ENCODE measurements at places on chromosomes 13 and 19.

DNA sequence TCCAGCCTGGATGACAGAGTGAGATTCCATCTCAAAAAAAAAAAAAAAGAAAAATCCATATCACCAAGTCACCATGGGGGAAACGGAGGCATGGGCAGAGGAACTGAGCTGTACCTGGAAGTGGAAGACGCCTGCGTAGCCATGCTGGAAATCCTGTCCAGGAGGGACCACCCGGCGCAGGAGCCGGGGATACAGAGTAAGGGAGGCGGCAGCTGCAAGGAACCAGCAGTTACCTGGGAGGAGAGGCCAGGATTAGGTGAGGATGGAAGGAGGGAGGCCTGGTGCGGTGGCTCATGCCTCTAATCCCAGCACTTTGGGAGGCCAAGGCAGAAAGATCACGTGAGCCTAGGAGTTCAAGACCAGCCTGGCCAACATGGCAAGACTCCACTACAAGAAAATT, 2.0 kb downstream of the CAPN12 start:
- no peak for DNase-seq

DNA sequence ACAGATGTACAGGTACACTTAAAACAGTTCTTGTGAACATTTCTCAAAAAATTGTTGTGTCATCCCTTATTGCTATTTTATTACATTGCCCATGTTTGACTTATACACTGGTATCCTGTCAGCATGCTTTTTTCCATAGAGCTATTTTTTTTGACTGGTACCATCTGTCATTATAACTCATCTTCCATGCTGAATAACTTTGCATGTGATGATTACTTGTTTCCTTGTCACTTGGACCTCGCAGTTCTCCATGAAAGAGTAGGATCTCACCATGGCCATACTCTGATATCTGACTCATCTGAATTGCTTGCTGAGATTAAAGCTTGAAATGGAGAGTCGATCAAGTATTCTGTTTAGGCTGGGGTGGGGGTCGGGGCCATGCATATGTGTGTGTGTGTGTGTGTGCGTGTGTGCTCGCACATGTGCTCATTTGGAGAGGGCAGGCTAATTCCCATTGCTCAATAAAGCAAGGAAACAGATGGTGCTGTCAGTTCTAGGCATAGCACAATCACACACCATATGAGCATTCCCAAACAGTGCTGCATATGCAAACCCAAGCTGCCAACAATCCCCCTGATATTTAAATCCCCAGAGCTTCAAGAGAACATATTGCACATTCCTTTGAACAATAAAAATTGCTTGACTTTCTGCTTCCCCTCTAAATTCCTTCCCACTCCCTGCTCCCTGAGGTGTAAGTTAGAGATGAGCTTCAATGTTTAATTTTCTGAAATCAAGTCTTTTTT, 62.9 kb downstream of the NHLRC3 start:
- DNase-seq, result no peak

- DNase-seq, result no peak
Observed at GRCh38 chr19:29623726-29624488, 17.8 kb downstream of the POP4 start.

DNA sequence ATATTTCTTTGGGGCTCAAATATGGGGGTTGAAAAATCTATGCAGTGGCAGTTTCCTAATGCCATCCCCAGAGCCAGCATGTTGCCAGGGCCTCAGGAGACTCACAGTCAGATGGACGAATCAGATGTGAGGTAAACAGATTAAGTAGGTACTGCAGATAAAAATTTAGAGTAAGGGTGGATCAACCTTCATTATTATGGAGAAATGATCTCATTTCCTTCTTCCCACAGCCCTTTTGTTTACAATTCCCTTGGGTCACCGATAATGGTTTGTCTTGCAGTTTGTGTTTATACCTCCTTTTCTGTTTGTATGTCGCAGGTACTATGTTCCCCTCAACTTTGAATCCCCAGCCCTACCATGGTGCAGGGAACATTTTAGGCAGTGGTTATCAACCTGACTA, 20.0 kb downstream of the DIAPH3 start:
- DNase-seq, result peak; percentile 39

DNA sequence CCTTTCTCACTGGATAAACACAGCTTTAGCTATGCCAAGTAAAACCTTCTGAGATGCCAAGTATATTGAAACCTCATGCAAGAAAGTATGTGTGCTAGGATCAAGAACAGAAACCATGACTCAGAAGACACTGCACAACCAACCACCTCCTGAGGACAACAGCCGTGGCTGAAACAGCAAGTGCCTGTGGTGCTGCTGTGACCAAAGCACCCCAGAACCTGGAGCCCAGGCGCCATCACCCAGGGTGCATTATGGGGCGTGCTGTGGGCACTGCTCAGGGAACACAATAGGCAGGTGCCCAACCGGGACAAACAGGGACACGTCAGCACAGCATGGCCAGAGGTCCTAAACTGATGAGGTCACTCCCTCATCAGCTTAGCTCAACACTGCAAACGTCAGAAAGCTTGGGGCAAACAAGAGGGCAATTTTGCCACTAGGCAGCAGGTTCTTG, 101.3 kb upstream of the SLC15A1 start:
- DNase-seq, result peak; percentile 72

DNA sequence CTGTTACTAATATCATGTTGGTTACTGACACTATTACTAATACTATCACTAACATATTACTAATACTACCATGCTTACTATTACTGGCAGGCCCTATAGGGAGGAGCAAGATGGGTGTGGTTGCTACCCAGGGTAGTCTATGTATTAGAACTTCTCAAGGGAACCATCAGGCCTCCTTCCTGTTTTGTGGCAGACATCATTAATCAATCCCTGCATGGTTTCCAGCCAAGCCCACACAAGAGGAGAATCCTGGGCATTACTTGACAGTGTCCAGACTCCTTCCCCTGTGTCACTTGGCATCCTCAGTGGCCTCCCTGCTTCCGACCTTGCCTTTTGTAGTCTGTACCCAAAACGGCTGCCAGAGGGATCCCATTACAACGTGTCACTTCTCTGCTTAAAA, 8.9 kb downstream of the HAS1 start:
- peak; percentile 79 for DNase-seq

DNA sequence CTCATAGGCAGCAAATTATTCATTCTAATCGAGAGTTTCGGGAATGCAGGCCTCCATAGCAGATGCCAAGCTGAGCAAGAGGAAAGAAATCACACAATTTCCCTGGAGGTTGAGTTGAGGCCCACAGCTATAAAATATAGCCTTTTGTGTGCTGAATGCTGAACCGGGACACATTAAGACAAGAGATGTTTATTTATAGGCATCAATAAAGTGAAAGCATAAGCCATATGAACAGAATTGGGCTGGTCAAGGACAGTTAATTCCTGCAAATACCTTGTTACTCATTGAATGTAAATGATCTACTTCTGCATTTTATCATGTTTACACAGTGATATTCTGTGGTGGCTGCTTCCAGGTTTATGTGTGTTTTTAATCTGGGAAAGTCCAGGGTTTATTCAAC, 461.7 kb downstream of the KLF12 start:
- DNase-seq, result no peak

DNA sequence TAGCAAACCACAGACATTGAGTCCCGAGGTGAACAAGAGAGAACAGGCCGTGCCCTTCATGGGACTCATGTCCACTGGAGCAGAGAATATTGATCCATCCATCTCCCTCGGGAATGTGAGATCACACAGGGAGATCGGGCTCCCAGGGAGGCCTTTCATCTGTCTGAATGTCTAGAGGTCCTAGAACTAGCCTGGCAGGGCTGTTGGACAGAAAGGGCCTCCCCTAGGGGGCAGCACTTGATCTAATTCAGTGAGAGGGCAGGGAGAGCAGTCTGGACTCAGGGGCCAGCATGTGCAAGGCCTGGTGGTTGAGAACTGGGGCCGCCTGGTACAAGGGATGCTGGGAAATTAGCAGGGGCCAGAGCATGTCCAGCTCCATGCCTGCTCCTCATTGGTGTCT, 4.3 kb downstream of the RUVBL2 start:
- DNase-seq, result peak; percentile 70

DNA sequence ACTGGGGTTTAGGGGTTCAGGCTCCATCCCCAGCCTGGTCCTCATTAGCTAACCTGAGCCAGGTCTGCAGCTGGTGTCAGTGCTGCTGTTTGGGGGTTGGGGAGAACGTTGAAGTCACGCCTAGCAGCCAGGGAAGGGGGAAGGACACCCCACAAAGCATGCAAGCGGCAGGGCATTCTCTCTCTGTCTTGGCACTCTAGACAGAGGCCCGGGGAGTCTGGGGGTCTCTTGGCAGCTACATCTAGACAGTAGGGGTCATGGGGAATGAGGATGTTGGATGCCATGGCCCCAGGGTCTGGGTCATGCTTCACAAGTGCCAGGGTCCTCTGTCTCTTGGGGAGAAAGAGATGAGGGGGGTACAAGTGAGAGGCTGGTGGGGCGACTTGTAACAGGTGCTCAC, 2.6 kb downstream of the ERICH4 start:
- no peak for DNase-seq

GRCh38 chr13:102642475-102642874, 45.7 kb downstream of the TPP2 start:
- DNase-seq, result no peak

All from amniotic epithelial cell (primary cell).